ENCODE measurements at places on chromosomes 11 and 22.

GRCh38 chr11:126165757-126166156 lies 45.7 kb downstream of the RPUSD4 start:
- no peak for DNase-seq

- no peak for DNase-seq
Measured at GRCh38 chr11:121257976-121258375, 34.6 kb upstream of the SC5D start.

GRCh38 chr22:39446239-39446721 lies 10.5 kb upstream of the MGAT3 start:
- DNase-seq = no peak

GRCh38 chr11:116499396-116500003 lies 273.3 kb downstream of the BUD13 start:
- no peak for DNase-seq

DNA sequence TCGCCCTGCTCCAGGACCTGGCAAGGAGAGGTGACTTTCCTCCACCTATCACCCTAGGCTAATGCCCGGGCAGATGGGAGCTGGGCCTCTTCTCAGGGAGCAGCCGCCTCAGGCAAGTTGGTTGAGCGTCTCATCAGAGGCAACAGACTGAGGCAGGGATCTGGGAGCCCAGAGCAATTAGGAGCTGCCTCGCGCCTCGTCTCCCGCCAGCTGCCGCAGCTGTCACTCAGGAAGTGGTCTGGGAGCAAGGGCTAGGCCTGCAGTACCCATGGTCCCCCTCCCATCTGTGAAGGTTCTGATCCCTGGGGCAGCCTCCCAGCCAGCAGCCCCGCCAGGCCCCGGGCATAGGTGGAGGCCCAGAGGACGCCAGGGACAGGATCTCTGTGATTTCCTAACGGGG lies 4.6 kb upstream of the CABP7 start:
- no peak for DNase-seq
